ENCODE measurements at places on chromosomes 3 and 15.

DNA sequence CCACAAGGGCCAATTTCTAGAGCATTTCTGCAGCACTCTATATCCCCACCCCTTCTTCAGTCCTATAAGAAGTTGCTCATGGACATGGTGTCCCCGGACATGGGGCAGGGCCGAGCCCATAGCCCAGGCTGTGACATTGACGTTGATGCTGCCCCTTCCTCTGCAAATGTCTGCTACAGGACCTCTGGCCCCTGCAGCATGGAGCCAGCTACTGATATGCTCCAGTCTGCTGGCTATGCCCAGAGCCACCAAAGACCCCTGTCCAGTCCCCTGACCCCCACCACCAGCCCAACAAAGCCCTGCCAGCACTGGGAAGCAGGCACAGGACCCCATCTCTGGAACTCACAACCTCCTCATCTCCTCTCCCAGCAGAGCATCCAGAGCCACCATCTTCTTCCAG lies 120.1 kb upstream of the SMAD3 start:
- DNase-seq = no peak

DNA sequence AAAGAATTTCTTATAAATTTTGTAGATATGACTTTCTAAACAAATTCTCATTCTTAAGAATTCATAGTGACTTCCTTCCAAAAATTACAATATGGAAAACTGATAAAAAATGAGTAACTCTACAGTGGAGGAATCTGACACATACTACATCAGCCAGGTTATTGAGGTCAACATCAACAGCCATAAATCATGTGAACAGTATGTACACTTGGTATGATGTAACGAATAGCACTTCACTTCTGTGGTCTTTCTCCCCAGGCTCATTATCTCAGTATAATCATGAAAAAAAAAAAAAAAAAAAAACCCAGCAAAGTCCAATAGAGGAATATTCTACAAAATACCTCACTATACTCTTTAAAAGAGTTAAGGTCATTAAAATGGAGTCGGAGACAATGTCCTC lies 111.2 kb upstream of the SUCLG2 start:
- no peak for DNase-seq

- DNase-seq = no peak
Observed at GRCh38 chr15:84885801-84886200, 1.3 kb downstream of the SLC28A1 start.

GRCh38 chr3:194654443-194654842 lies 17.5 kb downstream of the LSG1 start:
- no peak for DNase-seq

DNA sequence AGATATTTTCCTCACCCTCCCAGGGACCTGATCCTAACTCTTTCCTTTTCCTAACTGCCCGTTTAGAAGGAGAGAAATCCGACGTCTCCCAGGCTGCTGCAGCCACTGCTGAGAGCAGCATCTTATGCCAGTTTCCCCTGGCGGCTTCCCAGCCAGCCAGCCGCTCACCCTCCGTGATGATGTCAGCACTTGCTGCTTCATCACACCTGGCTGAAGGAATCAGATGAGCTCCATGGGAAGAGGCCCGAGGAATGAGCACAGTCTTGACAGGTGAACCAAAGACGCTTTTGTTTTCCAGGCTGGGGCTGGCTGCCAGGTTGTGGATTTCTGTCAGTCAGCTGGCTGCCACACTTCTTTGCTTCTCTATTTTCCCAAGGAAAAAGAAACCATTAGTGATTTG lies 445.1 kb upstream of the RBMS3 start:
- peak; percentile 44 for DNase-seq

GRCh38 chr15:42053914-42054313 lies 33.1 kb upstream of the PLA2G4E start:
- no peak for DNase-seq

- DNase-seq = peak; percentile 30
Observed at GRCh38 chr3:20930034-20930433, 744.0 kb upstream of the SGO1 start.

GRCh38 chr3:125967156-125967555 lies 1.8 kb upstream of the ROPN1B start:
- DNase-seq = no peak

DNA sequence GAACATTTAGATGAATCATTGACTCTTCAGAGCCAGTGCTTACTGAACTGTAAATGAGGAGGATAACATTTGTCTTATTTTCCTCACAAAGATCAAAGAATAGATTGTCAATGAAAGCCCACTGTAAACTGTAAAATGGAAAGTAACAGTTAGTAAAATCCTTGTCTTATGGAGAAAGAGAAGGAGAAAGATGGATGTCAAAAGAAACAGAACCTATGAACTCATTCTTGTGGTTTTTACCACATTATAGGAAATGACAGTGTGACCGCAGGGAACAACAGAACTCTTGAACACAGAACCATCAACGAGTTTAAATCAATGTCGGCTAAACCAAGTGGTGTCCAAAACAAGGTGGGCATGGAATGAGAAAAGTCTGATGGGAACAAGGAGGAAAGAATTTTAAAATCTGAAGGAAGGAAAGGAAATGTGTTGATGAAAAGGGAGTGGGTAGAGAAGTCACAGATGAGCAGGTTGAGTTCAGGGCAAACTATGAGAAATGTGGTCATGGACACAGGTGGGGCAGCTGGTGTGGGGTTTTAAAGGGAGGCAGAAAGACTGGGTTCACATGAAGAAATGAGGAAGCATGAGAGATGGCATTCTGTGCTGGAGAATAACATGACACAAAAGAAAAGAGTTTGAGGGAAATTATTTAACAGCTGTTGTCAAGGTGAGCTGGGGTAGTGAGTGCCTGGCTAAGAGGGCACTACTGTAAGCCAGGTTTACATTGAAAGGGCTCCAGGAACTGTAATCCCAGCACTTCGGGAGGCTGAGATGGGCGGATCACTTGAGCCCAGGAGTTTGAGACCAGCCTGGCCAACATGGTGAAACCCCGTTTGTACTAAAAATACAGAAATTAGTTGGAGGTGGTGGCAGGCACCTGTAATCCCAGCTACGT lies 42.4 kb upstream of the ETV5 start:
- no peak for DNase-seq

DNA sequence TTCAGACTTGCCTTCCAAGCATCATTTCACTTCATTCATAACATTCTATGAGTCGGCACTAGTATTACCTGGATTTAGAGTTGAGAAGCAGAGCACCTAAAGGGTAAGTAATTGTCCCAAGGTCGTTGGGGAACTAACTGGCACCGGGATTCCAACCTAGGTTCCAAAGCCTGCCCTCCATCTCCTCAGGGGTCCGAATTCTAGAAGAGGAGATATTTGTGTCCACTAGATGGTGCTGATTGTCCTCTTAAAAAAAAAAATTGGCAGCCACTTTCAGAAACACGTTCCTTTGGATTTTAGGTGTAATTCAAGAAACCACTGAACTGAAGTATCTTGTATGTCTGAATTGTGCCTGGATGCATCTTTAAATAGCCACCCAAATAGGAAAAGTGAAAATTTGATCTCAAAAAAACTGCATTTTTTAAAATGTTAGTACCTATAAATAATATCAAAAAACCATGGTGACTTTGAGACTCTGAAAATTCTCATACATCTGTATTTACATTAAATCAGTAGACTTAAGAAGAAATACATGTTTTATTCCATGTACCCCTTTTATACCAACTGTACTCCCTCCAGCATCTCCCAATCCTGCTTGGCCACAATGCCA lies 3.9 kb upstream of the FSIP1 start:
- peak; percentile 46 for DNase-seq

DNA sequence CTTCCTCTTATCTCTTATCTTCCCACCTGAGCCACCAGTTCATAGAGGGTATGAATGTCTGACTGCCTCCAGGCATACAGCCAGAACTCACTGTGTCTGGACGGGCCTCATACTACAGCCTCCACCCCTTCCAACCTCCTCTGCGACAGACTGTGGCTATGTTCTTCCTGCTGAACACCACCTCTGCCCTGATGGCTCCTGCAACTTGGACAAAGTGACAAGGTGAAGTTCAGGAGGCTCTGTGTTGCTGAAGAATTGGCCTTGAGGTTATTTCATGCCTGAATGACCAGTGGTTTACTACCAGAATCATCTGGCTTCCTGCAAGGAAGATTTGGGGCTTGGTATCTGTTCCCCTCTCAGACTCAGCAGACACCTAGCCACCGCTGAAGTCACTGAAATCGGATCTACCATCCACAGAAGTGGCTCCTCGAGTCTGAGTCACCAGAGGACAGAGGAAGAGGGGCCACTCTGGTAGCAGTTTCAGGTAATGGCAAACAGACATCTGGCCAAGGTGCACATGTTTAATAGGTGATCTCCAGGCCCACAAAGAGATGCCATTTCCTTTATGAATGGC lies 14.2 kb upstream of the ULK3 start:
- DNase-seq = no peak

- DNase-seq = no peak
Observed at GRCh38 chr15:39582977-39583595, 2.2 kb downstream of the THBS1 start.

DNA sequence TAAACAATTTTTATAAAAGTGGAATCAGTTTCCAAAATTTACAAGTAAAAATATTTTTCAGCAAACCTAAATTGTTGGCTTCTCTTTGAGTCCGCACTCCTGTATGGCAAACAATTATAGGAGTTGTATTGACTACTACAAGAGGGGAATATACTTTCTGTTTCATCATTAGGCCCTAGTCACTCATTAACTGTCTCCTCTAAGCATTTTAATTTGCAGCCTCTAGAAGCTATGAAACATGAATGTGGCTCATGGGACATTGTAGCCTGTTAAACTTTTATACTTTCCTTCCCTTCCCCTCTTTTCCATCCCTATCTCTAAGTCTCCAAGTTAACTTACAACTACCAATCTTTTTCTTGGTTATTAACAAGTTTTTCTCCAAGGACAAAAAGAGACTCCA lies 58.9 kb upstream of the CBLB start:
- no peak for DNase-seq

- peak; percentile 28 for DNase-seq
Observed at GRCh38 chr3:97793420-97794019, 28.3 kb upstream of the CRYBG3 start.

DNA sequence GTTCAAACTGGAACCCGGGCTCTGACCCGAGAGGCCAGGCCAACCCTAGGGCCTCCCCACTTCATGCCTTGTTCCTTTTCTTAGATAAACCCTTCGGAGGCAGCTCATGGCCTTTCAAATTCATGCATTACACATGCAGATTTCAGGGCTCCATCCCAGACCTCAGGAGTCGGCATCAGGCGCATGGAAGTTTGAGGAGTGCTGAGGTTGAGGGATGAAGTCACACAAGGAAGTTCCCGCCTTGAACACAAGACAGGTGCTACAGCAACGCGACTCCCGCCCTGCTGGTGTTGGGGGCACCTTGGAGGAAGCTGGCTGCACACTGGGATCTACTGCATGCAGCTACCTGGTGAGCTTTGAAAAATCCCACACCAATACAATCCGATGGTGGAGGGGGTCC lies 245.2 kb upstream of the LYSMD4 start:
- DNase-seq = no peak

DNA sequence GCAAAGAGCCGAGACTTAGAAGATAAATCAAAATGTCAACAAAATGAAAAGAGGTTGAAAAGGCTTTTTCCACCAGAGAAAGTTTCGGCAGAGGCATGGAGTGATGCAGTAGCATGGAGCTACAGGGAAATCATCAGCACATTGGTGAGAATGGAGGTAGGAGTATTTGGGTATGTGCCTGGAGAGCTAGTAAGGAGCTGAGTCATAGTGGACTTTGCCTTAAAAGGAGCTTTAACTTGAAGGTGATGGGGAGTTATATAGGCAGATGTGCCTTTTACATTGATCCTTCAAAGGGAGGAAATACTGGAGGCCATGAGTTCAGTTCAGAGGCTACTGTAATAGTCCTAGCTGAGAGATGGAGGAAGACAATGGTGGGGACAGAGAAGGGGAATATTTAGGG lies 44.3 kb downstream of the IL5RA start:
- no peak for DNase-seq

DNA sequence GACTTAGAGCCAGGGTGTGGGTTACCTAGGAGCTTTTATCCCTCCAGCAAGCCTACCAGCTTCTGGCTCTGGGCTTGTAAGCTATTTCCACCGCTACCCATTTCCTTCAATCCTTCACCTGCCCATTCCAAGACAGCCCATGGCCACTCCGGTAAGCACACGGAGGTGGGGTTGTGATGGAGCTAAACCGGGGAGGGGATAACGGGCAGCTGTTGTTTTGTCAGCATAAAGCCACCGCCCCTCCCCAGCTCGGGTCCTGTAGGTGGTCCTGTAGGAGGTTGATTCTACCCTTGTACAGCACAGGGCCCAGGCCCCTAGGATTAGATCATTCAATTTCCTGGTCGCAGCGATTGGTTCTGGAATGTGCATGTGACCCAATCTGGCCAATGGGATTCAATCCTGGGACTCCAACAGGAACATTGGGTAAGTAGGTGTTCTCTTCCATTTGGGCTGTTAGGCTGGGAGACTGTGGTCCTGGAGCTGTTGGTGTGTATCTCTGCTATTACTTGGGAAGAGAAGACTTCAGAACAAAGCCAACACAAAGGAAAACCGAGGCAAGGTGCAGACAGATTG lies 150.6 kb downstream of the RAB11A start:
- peak; percentile 43 for DNase-seq

GRCh38 chr3:13281507-13282357 lies 138.4 kb downstream of the NUP210 start:
- peak; percentile 64 for DNase-seq

GRCh38 chr15:99454107-99454809 lies 111.5 kb upstream of the MEF2A start:
- peak; percentile 3 for DNase-seq

DNA sequence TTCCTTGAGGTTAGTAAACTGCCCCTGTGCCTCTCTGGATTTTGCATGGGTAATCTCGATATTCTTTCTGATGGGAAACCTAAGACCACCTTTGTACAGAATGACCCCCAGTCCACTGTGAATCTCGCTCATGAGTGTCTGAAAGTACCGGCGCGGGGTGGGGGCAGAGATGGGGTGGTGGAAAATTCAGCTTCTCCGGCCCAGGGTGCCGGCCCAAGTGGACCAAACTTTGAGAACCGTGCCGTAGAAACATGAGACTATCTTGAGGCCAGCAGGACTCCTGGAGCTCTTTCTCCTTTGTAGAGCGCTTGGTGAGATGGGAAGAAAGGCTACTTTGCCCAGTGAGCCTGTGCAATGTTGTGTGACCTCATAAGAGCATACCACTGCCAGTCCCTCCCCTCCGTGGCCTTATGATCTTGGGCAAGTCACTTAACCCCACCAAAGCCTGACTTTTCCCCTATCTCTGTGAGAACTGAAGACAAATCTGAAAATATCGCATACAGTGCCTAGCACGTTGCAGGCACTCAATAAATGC lies 40.4 kb upstream of the VEPH1 start:
- DNase-seq = no peak

- peak; percentile 41 for DNase-seq
Observed at GRCh38 chr3:134028486-134029255, 1.1 kb downstream of the SLCO2A1 start.

DNA sequence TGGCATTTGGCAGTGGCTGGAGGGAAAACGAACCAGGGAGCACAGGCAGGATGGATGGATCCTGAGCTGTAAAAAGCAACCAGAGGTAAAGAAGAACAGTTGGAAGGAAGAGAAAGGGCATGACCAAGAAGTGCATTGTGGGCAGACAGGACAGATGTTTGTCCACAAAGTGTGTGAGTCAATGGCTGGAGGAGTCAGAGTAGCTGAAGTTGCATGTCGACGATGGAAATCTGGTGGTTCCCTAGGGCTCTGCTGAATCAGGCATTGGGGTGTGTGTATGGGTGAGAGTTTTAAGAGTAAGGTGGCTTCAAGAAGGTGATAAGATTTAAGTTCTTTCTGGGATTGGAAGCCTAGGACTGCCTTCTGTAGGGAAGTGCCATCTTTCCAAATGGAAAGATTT lies 214.0 kb upstream of the BHLHE40 start:
- DNase-seq = no peak

GRCh38 chr15:100002787-100003536 lies 269.7 kb upstream of the LYSMD4 start:
- DNase-seq = no peak

- DNase-seq = no peak
Observed at GRCh38 chr15:66040211-66040892, 171.1 kb downstream of the RAB11A start.
